H7 (cell line): ENCODE measurements at places on chromosomes 12 and 14.

DNA sequence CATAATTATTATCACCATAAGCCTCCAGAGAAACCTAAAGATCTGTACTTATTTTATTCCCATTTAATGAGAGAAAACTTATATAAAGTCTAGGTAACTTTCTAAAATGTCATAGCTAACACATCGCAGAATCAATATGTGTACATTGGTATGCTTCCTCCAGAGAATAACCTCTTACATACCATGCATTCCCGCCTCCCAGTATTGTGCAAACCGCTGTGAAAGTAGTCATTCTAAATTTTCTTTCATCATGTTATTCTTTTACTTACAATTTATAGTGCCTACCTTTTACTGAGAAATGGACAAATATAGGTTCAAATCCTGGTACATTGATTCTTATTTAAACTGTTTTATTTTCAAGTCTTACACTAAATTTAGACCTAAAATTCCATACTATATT lies 463.4 kb downstream of the LRFN5 start:
- no peak for DNase-seq

GRCh38 chr14:89185919-89186855 lies 230.8 kb downstream of the FOXN3 start:
- peak; percentile 42 for DNase-seq

DNA sequence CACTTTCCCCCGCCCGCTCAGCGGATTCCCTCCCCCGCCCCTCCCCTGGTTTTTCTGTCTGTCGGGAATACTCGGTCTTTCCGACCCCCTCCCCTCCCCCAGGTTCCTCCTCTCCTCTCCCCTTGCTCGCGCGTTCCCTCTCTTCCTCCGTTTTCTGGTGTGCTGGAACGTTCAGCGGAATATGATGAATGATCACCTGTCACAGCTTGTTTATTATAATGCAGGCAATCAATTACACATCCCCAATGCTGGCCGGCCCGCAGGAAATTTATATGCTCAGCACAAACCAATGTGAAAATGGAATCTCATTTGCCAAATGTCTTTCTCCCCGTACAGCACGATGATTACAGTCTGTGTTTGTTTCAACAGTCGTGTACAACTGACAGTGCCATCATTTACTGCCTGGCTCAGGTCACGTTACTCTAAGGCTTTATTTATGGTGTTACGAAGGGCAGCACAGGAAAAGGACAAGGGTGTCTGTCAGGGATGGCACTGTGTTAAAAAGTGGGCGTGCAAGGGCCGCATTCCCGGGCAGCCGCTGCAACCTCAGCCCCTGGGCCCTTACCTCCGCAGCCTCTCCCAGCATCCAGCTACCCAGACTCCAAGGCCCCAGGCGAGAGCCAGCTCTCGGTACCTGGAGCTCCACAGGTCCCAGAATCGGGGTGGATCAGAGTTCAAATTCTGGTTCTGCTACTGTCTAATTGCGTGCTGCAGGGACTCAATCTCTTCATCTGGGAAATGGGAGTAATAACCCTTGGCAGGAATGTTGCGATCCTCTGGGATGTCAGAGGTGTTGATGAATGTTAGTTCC lies 24.7 kb upstream of the MAP1LC3B2 start:
- DNase-seq: peak; percentile 82

GRCh38 chr12:15789220-15790171 lies at the start of gene EPS8:
Gene EPS8, minus strand, starts transcription at chr12:15789388. Its CDS starts 106,437 bp downstream, at chr12:15682951.
- DNase-seq: peak; percentile 90

GRCh38 chr14:92568621-92569479 lies 55.3 kb downstream of the RIN3 start:
- DNase-seq: no peak

- no peak for DNase-seq
Observed at GRCh38 chr12:65510007-65510406, 231.5 kb downstream of the MSRB3 start.

- no peak for DNase-seq
Observed at GRCh38 chr14:66974397-66975025, 214.7 kb upstream of the GARIN2 start.

DNA sequence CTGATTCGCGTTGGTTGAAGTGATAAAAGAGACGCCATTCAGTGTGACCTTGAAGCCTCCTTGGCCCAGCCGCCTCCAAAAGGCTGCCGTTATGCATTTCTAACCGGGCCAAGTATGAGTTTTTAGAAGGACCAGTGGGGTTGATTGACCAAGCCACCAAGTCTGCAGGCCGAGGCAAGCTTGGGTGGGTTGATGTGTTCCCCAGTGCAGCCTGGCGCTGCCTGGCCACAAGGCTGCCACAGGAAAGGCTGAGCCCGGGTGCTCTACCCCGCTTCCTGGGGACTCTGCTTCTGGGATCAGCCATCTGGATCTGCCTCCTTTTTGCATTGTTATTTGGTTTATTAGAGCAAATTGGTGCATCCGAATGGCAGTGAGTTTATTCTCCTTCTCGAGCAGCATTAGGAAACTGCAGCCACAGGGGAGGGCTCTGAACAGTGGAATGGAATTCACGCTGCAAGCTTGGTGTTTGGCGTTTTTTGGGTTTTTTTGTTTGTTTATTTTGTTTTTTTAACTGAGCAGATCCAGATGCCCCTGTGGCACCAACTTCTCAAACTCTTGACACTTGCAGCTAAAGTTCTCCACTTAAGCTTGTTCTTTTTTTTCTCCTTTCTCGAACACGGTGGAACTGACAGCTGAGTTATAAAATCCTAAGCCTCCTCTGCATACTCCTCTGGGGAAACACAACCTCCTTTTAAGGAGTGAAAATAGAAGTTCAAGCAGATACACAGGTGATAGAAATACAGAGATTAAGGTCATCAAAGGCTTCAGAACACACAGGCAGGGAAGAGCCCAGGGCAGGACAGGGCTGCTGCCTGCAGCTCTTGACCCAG lies 145.4 kb upstream of the FKBP4 start:
- no peak for DNase-seq

GRCh38 chr12:108685469-108686260 lies 45.7 kb downstream of the CORO1C start:
- no peak for DNase-seq

DNA sequence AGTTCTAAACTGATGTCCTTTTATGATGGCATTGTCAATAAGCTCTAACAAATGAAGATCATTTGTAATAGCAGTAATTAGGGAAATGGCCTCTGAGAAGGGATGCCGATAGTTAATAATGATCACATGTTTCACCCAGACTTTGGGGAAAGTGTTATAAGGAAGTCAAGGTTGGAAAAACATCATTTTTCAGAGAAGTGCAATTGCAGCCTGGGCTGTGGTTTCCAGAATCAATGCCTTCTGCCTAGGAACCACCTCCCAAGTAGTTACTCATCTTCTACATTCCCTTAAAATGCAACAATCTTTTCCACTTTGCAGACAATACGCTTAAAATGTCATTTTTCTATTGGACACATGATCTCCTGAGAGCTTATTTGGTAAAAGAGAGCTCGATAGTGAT lies 879 bp downstream of the EDDM3A start:
- no peak for DNase-seq

GRCh38 chr14:105067140-105067968 lies 2.1 kb upstream of the GPR132 start:
- no peak for DNase-seq

DNA sequence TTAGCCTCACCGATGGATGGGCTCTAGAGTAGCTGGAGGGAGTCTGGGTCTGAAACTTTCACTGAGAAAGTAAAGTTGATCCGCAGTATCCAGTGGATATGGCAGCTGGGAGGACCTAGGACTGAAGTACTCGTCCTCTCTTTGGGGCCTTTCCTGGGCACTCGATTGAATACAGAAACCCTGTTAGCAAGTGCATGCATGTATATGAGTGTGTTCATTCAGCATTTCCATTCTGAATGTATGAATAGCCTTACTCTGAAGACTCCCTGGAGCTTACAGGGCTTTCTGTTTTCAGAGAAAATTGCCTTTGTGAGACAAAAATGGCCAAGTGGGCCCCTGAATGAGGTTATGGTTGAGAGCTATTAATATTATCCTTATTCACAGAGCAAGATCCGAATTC lies 62.8 kb downstream of the DAD1 start:
- DNase-seq: no peak

GRCh38 chr12:45363903-45364302 lies 148.0 kb downstream of the ANO6 start:
- DNase-seq: no peak

DNA sequence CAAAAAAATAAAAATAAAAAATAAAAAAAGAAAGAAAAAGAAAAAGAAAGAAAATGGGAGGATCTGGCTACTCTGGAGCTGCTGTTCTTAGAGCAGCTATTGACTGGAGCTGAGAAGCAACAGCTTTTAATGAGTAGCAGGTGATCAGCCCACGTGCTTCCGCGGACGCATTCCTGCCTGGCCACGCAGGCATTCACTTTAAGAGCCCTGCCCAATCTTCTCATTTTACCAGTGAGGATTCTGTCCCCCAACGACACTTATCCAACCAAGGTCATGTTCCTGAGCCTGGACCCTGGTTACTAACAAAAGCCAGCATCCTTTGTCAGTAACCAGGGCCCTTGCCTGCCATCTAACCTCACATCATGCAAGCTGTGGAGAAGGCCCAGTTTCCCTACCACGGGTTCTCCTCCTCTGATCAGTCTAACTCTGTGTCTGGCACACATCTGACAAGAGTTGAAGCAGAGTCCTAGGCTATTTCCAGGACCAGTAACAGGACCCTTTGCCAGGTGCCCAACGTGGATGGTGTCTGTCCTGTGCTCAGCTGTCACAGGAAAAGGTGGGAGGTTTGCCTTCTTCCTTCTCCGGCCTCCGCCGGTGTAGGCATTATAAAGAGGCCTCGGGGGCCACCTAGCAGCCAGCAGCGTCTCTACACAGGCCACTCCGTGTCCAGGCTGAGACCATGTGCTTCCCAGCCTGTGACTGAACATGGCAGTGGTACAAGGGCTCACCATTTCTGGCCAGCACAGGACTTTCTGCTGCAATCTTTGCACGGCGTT lies 60.9 kb upstream of the GPATCH2L start:
- peak; percentile 67 for DNase-seq

GRCh38 chr14:34404416-34404815 lies 57.6 kb downstream of the SPTSSA start:
- no peak for DNase-seq

GRCh38 chr12:2396448-2396871 lies 343.7 kb downstream of the CACNA1C start:
- DNase-seq: no peak

DNA sequence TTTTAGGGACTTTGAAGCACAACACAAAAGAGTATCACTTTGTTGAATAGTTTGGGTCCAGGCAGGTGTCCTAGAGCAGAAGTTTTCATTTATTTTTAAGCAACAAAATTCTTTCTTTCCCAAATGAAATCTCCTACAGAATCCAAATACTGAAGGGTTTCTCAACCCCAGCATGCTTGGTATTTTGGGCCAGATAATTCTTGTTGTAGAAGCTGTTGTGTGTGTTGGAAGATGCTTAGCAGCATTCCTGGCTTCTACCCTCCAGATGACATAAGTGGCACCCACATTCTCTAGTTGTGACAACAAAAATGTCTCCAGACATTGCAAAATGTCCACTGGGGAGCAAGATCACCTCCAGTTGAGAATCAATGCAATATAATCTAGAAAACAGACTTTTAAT lies 97.8 kb downstream of the PRKCH start:
- DNase-seq: no peak

DNA sequence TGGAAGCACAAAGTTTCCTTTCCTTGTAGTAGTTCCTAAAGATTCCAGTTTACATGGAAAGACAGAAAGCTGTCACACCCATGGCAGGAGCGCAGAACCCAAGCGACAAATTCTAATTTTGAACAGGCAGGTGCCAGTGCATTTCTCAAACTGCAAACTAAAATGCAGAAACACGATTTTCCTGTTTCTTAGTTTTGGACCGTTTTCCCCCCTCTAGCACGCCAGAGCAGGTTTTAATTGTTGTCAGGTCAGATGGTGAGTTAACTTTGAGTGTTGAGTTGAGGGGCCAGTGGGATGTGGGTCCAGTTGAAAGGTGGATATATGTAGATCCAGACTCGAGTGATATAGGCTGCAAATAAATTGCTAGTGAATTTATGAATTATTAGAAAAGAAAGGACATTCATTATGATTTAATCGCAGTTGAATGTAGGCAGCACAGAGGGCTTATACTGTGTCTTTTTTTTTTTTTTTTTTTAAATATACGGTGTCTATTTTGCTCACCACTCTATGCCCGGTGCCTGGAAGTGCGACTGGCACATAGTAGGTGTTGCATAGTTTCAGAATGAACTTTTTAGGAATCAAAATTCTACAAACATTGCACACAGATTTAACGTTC lies 909 bp upstream of the ETFBKMT start:
- peak; percentile 19 for DNase-seq

GRCh38 chr14:102026934-102027333 lies 59.9 kb downstream of the HSP90AA1 start:
- DNase-seq: no peak

DNA sequence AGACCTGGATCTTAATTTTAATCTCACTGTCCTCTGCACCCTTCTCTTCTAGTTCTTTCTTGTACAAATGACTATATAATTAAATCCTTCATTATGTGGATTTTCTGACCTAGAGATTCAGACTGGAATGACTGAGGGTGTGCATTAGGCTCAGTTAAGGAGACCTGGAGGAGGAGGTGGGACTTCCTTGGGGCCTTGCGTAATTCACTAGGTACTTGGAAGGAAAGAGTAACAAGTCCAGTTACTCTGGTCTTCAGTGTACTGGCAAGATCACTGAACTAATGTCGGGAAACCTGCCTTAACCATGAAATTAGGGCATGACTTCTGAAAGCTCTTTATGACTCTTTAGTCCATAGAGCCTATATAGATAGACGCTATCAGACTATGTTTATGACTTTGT lies 441.4 kb downstream of the EGLN3 start:
- no peak for DNase-seq

- no peak for DNase-seq
Observed at GRCh38 chr14:101071493-101071906, 168.0 kb upstream of the RTL1 start.

DNA sequence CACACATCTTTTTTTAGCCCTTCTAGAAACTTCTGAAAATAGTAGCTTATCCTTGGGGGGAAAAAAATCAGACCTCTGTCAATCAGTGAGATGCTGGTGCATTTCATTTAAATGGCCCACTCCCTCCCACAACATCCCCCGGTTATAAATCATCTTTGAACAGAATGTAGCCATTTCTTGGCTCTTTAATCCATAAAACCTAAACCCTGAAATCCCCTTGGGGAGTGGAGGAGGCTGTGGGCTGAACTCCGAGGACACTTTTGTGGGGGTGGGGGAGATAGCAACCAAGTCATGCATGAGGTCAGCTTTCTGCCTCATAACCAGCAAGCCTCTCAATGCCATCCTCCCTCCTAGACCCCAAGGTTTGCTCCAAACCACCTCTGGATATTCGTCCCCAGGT lies 21.0 kb downstream of the HRK start:
- no peak for DNase-seq

- DNase-seq: no peak
Observed at GRCh38 chr12:89693639-89694202, 14.9 kb downstream of the ATP2B1 start.
